Stomach (tissue), 19 donors: ENCODE measurements at places on chromosomes 6 and 20. TPM values are rescaled to one million over a fixed set of nuclear protein-coding genes. Genes with fewer than 3 reads are reported as not detected.

The BPIFB1 gene
- total RNA-seq: not detected

The USP49 gene
- total RNA-seq: 16.8 TPM

The TP53TG5 gene
- not detected for total RNA-seq

The MUC21 gene
- total RNA-seq: 0.58 TPM

DNA sequence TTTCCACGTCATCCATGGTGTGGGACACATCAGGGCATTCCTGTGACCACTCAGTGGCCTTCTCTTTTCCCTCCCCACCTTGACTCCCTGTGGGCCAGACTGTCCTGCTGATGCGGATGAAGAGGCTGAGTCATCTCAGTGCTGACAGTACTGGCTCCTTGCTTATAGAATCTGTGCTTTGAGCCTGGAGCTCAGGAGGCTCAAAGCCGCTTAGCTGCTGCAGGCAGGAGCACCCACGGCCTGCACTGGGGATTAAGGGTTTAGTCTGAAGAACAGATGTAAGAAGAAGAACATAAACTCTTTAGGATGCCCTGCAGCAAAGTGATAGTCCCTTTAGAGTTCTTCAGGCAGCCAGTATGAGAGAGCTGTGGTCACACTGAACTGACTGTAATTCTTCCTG, 642.0 kb upstream of the CHD6 start:
- no peaks in the 10 kb centered on the region for H3K4me1 ChIP-seq
- no peak for DNase-seq
- H3K27me3 ChIP-seq: no peaks in the 10 kb centered on the region
- no peaks in the 10 kb centered on the region for H3K36me3 ChIP-seq
- no peak overlapping the region for H3K27ac ChIP-seq

GRCh38 chr6:1786455-1787453, 177.0 kb downstream of the FOXC1 start:
- no peak overlapping the region for H3K4me3 ChIP-seq
- H3K27me3 ChIP-seq: no peaks in the 10 kb centered on the region
- no peaks in the 10 kb centered on the region for H3K4me1 ChIP-seq
- peaks cover 4% of the 10 kb centered on the region for H3K36me3 ChIP-seq
- no peak overlapping the region for H3K27ac ChIP-seq
- DNase-seq: no peak

The MATN4 gene
- total RNA-seq: not detected

DNA sequence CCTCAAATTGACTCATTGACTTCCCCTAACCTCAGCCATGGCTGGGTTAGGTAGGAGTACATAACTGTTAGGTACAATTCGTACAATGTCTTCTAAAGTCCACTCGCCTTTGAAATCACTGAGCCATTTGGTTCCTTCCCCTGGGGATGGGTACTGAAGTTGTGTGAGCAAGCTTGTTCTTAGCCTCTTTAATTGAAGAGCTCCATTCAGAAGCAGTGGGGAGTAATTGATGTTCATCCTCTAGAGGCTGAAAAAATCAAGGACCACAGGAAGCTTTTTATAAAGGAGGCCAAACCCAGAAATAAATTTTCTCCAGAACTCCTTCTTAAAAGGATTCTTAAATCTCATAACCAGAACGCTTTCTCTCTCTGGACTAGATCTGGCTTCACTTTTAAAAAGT, 60.6 kb downstream of the ANKS1A start:
- no peak overlapping the region for H3K4me3 ChIP-seq
- peaks cover 13% of the 10 kb centered on the region for H3K4me1 ChIP-seq
- no peaks in the 10 kb centered on the region for H3K27me3 ChIP-seq
- DNase-seq: no peak
- no peaks in the 10 kb centered on the region for H3K36me3 ChIP-seq

The PNPLA1 gene
- total RNA-seq: not detected

- H3K27ac ChIP-seq: no peak overlapping the region
- no peak for DNase-seq
- H3K36me3 ChIP-seq: peaks cover 9% of the 10 kb centered on the region
- H3K4me3 ChIP-seq: no peak overlapping the region
- H3K4me1 ChIP-seq: no peaks in the 10 kb centered on the region
Observed at GRCh38 chr6:134995536-134995935, 45.6 kb upstream of the ALDH8A1 start.

DNA sequence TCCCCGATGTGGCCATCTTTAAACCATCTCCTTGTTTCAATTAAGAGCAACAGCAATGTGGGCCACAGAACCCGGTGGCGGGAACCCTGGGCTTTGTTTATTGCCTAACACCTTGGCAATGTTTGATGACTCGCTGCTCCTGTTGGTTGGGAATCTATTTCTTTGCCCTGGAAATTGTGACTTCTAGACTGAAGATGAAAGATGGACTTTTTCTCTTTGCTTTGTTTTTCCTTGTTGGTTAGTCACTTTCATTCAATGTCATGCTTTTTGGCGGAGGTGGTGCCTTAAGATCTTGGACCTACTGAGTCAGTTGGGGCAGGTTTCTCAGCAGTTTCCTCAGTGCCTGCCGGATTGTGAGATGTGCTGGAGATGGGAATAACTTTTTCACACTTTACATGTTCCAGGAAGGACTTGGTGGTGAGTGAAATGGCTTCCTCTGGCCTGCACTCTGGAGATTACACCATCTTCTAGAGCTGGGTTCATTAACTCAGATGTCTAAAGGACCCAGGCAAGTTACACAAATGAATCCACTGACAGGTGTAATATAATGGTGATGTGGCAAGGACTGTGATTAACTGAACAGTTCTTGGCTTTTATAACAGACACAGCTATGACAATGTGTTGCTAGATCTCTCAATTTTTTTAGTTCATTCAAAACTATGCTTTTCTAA, 56.3 kb downstream of the TSHZ2 start:
- no peak overlapping the region for H3K27ac ChIP-seq
- no peak for DNase-seq
- H3K36me3 ChIP-seq: no peaks in the 10 kb centered on the region
- H3K4me1 ChIP-seq: no peaks in the 10 kb centered on the region
- H3K4me3 ChIP-seq: no peak overlapping the region

GRCh38 chr6:139148557-139149235, 13.8 kb downstream of the HECA start:
- DNase-seq: no peak
- H3K4me1 ChIP-seq: peaks cover 93% of the 10 kb centered on the region
- H3K36me3 ChIP-seq: no peaks in the 10 kb centered on the region
- H3K27me3 ChIP-seq: no peaks in the 10 kb centered on the region

The MUC22 gene
- total RNA-seq: not detected

GRCh38 chr6:54267798-54268197, 40.4 kb upstream of the TINAG start:
- H3K4me1 ChIP-seq: no peaks in the 10 kb centered on the region
- DNase-seq: no peak
- H3K27me3 ChIP-seq: no peaks in the 10 kb centered on the region
- H3K27ac ChIP-seq: no peak overlapping the region
- H3K4me3 ChIP-seq: no peak overlapping the region

GRCh38 chr20:61938839-61939690, 126.6 kb downstream of the TAF4 start:
- no peaks in the 10 kb centered on the region for H3K4me1 ChIP-seq
- no peak overlapping the region for H3K27ac ChIP-seq
- H3K27me3 ChIP-seq: peaks cover 9% of the 10 kb centered on the region
- H3K4me3 ChIP-seq: no peak overlapping the region
- DNase-seq: no peak

DNA sequence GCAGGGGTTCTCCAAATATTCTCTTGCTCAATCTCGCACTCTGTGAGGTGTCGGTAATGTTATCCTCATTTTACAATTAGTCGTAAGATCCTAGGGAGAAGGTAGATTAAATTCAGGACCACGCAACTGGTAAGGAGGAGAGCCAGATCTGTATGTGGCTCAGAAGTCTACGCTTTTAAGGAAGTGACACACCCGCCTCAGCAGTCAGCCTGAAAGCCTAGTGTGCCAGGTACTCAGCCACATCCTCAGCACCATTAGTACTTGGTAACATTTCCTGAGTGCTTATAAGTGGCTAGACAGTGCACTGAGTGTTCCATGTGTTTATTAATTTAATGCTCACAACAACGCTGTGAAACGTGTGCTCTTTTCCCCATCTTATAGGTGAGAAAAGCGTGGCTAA, 63.7 kb downstream of the DHX35 start:
- DNase-seq: no peak
- peaks cover 87% of the 10 kb centered on the region for H3K36me3 ChIP-seq
- no peaks in the 10 kb centered on the region for H3K4me1 ChIP-seq
- no peak overlapping the region for H3K4me3 ChIP-seq
- H3K27me3 ChIP-seq: no peaks in the 10 kb centered on the region

The ATAT1 gene
- total RNA-seq: 3.0 TPM

The CAPN11 gene
- not detected for total RNA-seq

DNA sequence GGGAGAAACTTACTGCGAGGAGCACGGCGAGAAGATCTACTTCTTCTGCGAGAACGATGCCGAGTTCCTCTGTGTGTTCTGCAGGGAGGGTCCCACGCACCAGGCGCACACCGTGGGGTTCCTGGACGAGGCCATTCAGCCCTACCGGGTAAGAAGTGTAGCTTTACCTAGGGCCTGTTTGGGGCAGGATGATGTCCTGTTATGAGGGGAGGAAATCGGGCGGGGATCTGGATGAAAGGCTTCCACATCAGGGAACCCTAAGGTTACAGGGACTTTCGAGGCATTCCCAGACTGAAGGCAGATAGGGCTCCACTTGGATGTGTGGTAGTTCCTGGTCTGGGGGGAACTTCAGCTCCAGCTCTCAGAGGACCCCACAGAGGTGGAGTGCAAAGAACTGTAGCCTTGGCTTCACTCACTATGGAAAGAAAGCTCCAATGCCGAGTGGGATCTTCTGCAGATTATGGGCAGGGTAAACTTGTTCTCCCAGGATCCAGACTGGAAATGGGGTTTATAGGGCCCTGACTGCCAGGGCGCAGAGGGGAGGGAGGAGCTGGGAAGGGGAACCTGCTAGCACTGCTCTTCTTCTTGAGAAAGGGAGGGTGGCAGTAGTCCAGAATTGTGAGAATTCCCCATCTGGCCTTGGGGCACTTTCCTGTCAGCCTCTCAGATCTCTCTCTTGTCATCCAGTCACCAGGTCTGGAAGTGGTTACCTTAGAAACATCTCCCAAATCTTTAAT, 740 bp downstream of the TRIM15 start:
- H3K4me1 ChIP-seq: no peaks in the 10 kb centered on the region
- H3K4me3 ChIP-seq: no peak overlapping the region
- DNase-seq: no peak
- H3K36me3 ChIP-seq: no peaks in the 10 kb centered on the region
- H3K27ac ChIP-seq: no peak overlapping the region

DNA sequence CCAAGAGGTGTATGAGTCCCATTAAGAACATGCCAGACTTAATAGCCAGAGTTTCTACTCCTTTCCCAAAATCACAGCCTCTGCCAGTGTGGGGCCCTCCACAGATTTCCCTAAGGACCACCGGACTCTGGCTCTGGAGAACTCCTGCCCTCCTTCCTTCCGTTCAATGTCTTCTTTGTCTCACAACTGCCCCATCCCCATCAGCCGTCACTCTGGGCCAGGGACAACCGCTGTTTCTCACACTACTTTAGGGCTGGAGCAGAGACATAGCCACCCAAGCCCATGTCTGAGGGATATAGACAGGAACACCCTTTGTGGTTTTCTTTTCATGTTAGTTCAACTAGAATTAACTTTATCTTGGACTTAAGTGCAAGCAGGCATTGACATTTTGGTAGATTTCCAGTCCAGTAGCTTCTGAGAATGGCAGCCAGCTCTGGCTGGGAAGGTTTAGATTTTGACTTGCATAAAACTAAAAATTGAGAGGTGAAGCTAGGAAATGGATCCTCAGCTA, 6.7 kb upstream of the ACSS1 start:
- H3K27me3 ChIP-seq: peaks cover 5% of the 10 kb centered on the region
- peak; percentile 15 for DNase-seq
- H3K27ac ChIP-seq: no peak overlapping the region
- no peak overlapping the region for H3K4me3 ChIP-seq
- H3K4me1 ChIP-seq: peaks cover 12% of the 10 kb centered on the region

The FKBP1A gene
- total RNA-seq: 280 TPM

The ZFP64 gene
- 20.6 TPM for total RNA-seq

The NECAB3 gene
- total RNA-seq: 125 TPM

DNA sequence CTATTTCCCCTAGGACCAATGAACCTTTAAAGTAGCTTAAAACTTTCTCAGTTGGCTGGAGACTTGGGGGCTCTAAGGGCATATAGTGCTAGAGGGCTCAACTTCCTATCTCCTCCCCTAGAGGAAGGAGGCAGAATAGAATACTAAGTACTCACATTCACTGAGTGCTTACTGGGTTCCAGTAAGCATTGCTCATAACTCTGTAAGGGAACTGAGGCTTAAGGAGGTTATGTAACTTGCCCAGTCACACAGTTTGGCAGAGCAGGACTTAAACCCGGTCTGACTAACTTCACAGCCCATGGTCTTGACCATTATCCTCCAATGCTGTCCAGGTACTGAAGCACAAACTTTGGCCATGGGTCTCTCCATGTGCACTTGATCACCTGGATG, 12.5 kb downstream of the SESN1 start:
- H3K27me3 ChIP-seq: no peaks in the 10 kb centered on the region
- H3K4me1 ChIP-seq: peaks cover 39% of the 10 kb centered on the region
- no peak overlapping the region for H3K27ac ChIP-seq
- no peak for DNase-seq
- no peak overlapping the region for H3K4me3 ChIP-seq
- H3K36me3 ChIP-seq: peaks cover 13% of the 10 kb centered on the region

GRCh38 chr6:47457370-47457769, 20.2 kb upstream of the CD2AP start:
- no peak overlapping the region for H3K4me3 ChIP-seq
- no peak overlapping the region for H3K27ac ChIP-seq
- H3K27me3 ChIP-seq: no peaks in the 10 kb centered on the region

The KIF25 gene
- not detected for total RNA-seq

GRCh38 chr6:137051790-137052472, 7.2 kb upstream of the IL20RA start:
- no peak overlapping the region for H3K4me3 ChIP-seq
- no peak overlapping the region for H3K27ac ChIP-seq
- no peak for DNase-seq
- no peaks in the 10 kb centered on the region for H3K27me3 ChIP-seq

GRCh38 chr6:41638935-41639808, 904 bp downstream of the MDFI start:
- H3K27me3 ChIP-seq: peaks cover 7% of the 10 kb centered on the region
- peaks cover 38% of the 10 kb centered on the region for H3K4me1 ChIP-seq
- peak overlapping the region; percentile 50 for H3K4me3 ChIP-seq

GRCh38 chr6:157982563-157983405, 1.1 kb downstream of the SYNJ2 start:
- peak overlapping the region; percentile 94 for H3K4me3 ChIP-seq
- H3K27ac ChIP-seq: peak overlapping the region; percentile 91
- H3K27me3 ChIP-seq: no peaks in the 10 kb centered on the region

The CDH26 gene
- 4.6 TPM for total RNA-seq

GRCh38 chr6:45461486-45461885, 83.8 kb upstream of the SUPT3H start:
- no peaks in the 10 kb centered on the region for H3K36me3 ChIP-seq
- H3K4me1 ChIP-seq: no peaks in the 10 kb centered on the region
- H3K27me3 ChIP-seq: no peaks in the 10 kb centered on the region
- no peak for DNase-seq
- H3K27ac ChIP-seq: no peak overlapping the region

DNA sequence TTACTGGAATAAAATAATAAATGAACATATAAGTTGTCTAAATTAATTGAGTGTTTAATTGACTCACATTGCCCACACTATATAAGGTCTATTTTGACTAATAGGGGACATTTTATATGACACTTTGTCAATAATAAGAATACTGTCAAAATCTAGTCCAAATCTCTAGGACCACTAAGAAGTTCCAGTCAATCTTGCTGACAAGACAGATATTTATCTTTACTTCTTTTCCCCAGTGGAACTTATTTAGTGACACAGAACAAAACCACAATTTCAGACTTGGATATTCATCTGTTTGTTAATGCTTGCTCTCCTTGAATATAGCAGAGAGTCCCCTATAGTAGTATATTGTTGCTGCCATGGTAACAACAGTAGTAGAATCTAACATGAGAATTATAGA, 954.6 kb upstream of the MANEA start:
- no peaks in the 10 kb centered on the region for H3K36me3 ChIP-seq
- H3K4me3 ChIP-seq: no peak overlapping the region
- H3K27me3 ChIP-seq: no peaks in the 10 kb centered on the region

The ACSS2 gene
- total RNA-seq: 1,709 TPM
